ENCODE measurements at places on chromosomes 16 and 17.

- no peak for DNase-seq
Observed at GRCh38 chr17:28900986-28901726, 1.7 kb downstream of the DHRS13 start.

- no peak for DNase-seq
Observed at GRCh38 chr17:43655693-43656255, 5.9 kb downstream of the MEOX1 start.

GRCh38 chr17:71725811-71726210 lies 395.0 kb upstream of the SOX9 start:
- DNase-seq = no peak

- no peak for DNase-seq
Observed at GRCh38 chr17:39198186-39198566, 707 bp upstream of the CACNB1 start.

DNA sequence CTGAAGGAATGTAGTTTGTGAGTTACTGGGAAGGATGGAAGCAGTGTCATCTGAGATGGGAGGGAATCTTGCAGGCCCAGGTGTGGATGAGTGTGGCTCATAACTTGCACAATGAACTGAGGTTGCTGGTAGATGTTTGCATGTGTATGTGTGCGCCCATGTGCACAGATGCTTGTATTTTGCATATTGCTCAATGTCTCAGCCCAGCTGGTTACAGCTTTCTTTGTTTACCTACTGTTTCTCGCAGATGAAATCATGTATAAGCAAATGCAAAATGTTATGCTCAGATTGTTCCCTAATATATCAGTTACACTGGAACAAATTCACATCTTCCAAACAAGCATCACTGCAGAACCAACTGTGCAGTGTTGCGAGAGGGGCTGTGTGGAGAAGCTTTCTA lies 452.2 kb upstream of the EEF2KMT start:
- no peak for DNase-seq

GRCh38 chr17:83191388-83192160 lies 112.2 kb downstream of the METRNL start:
- peak; percentile 11 for DNase-seq

DNA sequence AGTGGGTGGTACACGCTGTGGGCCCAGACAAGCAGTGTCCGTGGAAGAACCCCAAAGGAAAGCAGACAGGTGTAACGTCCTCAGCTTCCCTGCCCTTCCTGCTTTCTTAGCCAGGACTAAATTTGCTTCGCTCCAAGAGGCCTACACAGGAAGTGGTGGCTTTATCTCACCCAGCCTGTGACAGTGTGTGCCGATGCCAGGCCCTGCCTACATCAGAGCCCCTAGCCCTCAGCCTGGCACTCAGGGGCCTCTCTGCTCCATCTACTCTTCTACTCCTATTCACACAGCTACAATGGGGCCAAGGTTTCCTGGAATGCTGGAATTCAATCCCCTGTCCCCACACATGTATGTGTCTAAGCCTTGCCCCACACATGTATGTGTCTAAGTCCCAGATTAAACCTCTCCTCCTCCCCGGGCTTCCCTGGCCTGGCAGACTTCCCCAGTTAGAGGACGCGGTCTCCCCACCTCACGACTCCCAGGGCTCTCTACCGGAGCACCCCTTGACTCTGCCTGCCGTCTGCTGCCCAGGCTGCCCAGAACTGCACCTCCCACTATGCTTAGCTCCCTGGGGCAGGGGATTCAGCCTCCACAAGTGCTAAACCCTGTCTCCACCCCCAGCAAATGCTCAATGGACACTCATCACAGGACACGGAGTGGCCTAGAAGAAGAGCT lies 8.2 kb downstream of the PGAP3 start:
- peak; percentile 48 for DNase-seq

DNA sequence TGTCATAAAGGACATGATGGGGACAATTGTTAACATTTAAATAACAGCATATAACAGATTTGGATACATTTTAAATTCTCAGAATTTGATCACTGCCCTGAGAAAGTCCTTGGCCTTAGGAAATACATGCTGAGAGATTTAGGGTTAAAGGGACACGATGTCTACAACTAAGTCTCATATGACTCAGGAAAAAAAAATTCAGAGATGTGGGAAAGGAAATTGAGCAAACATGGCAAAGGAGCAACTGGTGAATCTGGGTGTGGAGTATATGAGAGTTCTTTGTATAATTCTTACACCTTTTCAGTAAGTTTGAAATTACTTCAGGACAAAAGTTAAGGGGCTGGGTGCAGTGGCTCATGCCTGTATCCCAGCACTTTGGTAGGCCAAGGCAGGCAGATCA lies 18.2 kb downstream of the MPP3 start:
- DNase-seq = no peak

DNA sequence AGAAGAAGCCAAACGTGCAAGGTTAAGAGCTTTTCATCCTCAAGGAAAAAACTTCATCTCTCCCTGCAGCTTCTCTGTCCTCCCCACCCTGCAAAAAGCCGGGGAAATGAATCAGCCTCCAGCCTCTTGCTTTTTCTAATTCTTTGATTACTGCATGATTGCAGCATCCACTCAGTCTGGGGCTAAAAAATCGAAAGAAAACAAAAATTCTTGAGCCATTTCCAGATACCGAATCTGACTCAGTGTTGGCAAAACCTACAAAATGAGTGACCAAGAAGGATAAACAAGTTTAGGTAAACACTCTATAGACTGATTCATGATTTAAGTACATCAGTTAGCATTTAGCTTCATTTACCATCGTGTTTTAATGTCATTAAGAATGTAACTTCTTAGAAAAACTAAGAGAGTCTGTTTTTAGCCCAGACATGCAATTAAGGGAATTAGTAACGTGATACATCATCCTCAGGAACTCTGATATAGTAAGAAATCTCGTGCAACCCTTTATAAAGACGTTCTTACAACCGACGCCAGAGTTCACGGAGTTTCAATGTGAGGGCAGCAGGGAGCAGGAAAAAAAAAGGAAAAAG lies 287.3 kb upstream of the FOXF1 start:
- no peak for DNase-seq

GRCh38 chr16:25390761-25391160 lies 133.1 kb upstream of the ZKSCAN2 start:
- peak; percentile 15 for DNase-seq

DNA sequence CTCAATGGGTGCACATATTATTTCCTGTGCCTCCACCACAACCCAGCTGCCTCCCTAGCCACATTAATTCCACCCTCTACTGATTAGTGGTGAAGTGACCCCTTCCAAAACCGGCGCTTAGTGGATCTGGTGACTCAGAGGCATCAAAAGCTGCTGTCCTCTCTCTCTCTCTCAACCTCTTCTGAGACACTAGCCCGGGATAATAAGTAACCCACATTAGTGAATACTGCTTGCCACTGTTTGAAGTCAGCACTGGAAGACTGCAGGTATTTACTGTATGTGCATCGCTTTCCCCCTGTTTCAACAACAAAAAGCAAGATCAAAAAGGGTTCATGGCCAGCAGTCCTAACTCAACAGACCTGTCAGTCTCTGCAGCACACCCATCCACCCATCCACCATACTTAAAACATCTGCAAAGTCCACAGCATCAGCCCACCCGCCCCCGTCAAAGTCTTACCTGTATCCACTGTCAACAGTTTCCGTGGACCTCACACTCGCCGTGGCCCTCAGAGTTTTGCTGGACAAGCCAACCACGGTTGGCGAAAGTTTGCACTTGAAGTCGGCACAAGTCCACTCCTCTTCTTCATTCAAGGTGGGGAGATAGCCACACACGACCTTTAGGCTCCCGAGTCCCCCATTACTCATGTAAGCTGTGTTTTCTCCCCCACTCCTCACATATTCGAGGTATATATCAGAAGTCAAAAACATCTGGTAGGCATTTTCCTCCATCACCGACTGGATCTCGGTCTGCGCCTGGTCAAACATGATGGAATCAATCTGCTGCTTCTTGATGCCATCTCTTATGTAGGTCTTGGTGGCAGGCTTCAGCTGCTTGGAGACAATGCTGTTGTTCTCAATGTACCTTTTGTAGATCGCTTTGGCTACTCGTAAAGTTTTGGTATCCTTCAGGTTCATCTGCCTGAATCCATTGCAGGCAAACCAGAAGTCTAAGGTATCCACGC lies 3.8 kb downstream of the AXIN2 start:
- DNase-seq = peak; percentile 40

Data from activated T-cell treated with anti-CD3 and anti-CD28 coated beads, Interleukin-2, amount 50 U/mL, for 48 hours (primary cell).